ENCODE measurements at places on chromosomes 12 and 14.

GRCh38 chr12:92459850-92460249 is 242.9 kb upstream of the PLEKHG7 start:
- no peak for DNase-seq

- DNase-seq, result no peak
Measured at GRCh38 chr12:131263626-131264025, 309.9 kb downstream of the ADGRD1 start.

GRCh38 chr12:79426121-79426520 is 264.6 kb downstream of the PAWR start:
- peak; percentile 60 for DNase-seq

- DNase-seq, result peak; percentile 91
Measured at GRCh38 chr14:100030452-100031153, 34.6 kb upstream of the EVL start.

DNA sequence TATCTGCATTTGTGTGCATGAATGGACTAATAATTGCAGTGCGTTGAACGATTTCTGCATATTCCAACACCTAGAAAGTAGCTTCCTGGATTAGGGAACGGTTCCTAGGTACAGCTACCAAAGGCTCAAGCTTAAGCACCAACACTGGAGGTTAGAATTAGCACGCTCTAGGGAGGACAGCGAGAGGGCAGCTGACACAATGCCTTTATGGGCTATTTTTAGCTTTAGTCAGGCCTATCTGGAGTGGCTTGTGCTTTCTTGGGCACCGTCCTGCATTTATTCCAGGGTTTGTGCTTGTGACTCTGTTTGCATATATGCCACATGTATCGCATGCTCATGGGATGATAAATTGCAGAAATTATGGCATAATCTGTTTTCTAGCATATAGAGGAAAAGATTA is 13.7 kb downstream of the ETV6 start:
- no peak for DNase-seq

GRCh38 chr14:81205639-81206038 is 15.1 kb downstream of the GTF2A1 start:
- DNase-seq, result no peak
